ENCODE measurements at places on chromosomes 5 and 9.

DNA sequence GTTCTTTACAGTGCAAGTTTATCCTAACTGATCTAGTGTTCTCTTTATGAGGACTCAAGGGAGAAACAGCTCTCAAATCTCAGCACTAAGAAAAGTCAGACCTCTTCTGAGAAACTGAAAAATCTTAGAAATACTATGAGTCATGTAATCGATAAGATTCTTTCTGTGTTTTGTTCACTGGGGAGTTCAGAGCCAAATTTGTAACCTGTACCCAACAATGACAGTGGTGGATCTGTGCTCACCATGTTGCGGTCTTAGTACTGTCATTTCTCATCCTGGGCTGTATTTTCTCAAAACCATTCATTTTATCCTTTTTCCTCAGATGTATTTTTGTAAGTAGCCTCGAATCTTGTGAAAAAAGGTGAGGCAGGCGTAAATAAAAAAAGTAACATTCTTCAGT lies 146.4 kb downstream of the ACER2 start:
- DNase-seq, result no peak

- no peak for DNase-seq
These were observed 24.8 kb upstream of the TERT start for GRCh38 chr5:1319436-1320256.

- no peak for DNase-seq
These were observed 34.9 kb downstream of the SLC28A3 start for GRCh38 chr9:84305497-84306131.

- DNase-seq, result no peak
These were observed 19.5 kb upstream of the ALDH1B1 start for GRCh38 chr9:38372762-38373619.

GRCh38 chr5:87787625-87788256 lies 375.0 kb upstream of the CCNH start:
- no peak for DNase-seq

- no peak for DNase-seq
These were observed 65.4 kb upstream of the ANKRD55 start for GRCh38 chr5:56298336-56299090.

DNA sequence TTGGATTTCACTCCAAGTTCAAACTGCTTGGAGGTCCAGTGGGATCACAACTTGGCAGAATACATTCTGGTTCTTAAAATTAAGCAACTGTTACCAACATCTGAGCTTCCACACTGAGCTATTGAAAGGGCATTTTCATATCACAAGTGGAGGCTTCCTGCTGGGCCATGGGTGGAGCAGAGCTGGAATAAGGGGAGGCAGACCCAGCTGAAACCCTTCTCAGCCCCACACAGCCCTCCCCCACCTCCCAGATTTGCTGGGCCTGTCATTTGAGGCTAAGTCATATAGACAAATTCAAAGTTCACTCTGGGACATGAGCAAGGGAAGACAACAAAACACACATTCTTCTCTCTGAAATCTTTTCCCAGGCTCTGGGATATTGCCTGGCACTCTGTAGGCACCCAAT lies 79.9 kb downstream of the ACTL7B start:
- no peak for DNase-seq

DNA sequence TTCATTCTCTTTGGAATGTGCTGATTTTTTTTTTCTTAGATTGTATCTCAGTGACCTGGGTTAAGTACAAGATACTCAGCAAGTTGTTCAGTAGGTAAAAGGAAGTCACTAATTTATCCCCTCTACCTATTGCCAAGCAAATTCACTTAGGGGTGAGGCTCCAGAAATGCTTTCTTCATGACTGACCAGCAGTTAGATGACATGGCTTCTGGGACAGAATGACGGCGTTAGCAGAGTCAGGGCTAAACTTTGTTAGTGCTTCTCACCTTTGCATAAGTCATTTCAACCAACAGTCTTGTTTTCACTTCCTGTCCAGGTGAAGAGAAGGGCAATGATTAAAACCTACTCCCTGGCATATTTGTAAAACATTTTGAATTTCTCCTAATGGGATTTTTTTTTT lies 20.2 kb upstream of the MTAP start:
- DNase-seq, result no peak

- peak; percentile 2 for DNase-seq
These were observed 497 bp downstream of the NSA2 start for GRCh38 chr5:74767579-74767913.

DNA sequence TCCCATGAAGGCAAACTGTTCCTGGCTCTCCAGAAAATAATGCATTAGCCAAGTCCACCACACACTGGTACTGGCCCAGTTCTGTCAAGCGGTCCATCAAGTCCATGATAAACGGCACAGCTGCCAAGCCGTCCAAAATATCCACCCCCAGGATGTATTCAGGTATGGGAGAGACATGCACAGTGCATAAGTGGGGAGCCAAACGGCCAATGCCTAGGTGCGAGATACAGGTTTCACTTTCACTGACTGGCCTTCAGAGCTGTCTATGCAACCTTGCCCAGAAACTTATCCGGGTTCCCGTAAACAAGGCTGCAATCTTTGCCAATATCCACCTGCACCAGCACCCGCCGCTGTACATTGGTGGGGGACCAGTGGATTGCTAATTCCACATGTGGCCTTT lies 795.8 kb downstream of the EFNA5 start:
- no peak for DNase-seq

DNA sequence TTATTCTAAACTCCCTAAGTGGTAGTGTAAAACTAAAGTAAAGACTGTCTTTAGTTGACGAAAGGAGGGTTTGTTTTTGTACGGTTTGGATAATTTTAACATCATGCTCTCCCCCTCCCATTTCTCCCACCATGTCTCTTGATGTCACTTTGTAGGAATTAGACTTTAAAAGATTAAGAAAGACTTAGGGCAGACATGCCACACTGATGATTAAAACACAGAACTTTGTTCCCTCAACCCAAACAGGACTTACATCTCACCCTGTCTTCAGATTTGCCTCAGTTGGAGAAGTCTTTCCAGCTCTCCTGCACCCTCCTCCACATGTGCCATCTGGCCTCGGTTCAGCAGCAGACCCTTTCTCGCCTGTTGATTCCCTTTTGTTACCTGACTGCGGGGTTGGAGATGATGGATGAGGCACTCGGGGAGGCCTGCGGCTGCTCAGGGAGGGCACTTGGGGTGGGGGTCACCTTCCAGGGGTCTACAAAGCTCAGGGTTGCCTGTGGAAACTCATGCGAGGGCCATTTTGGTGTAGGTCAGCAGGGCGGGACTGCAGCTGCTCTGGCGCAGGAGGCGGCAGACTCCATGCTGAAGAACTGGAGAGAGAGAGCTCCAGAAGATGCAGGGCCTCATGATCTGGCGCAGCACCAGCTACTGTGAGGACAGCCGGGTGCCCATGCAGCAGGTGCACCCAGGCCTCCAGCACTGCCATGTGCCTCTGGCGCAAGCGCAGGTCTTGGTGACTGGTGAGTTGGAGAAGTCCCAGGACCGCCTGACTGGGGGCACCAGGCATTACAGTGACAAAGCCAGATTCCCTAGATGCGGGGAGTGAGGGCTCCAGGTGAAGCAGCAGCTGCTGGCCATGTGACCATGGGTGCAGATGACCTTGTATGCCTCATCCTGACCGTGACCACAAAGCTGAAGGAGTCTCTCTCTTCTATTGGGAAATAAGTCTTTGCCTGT lies 24.5 kb upstream of the EXOC3 start:
- no peak for DNase-seq

- no peak for DNase-seq
These were observed 150.3 kb upstream of the FGF10 start for GRCh38 chr5:44539602-44539919.

DNA sequence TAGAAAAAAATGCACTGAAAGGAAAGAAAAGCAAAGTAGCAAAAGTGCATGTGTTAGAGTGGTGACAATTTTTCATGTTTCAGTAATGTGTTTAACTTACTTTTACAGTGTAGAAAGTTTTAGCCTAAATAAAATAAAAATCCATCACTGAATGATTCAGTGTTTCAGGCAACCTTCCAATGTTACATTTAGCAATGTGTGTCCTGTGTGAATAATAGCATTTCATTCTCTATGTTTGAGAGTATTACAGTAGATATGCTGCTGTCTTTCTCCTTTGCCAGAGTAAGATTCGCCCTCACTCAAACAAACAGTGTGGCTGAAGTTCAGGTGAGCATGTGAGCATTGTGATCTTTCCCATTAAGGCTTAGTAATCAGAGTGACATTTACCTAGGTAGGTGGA lies 171.1 kb downstream of the TARS1 start:
- no peak for DNase-seq

DNA sequence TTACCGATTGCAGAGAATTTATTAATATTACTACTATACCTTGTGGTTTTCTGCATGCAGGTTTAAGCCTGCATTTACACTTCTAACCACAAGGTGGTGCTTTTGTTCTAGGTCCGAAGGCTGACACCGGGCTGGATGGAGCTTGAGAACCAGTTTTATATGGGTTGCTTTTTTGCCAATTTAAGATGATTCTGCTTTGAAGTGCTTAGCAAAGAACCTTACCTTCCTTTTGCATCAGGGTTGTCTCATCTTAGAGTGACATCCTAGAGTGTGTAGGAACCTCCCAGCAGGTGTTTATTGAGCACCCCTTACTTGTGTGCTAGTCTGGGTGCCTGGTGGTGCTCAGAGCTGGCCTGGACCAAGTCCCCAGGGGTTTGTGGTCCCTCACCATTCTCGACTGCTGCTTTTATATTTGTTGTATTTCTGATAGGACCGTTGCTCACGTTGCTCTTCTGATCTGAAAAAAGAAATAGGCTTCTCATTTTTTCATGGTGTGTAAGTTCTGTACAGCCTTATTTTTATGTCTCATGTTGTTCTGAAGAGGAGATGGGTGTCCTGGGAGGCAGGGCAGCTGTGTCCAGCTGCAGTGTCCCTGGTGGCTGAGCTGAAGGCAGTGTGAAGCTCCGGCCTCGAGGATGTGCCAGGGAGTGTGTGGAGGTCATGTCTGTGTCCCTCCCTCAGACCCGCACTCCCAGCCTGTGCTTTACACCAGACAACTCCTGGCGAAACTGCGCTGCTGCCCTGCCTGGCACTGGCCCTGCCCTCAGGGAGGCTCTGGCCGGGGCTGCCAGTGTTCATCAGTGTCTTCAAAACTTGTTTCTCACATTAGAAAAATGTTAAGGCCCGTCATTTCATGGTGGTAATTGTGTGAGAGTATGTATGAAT lies 54.3 kb downstream of the EHMT1 start:
- DNase-seq, result no peak

GRCh38 chr9:130501639-130502038 lies 56.9 kb downstream of the ASS1 start:
- DNase-seq, result no peak

DNA sequence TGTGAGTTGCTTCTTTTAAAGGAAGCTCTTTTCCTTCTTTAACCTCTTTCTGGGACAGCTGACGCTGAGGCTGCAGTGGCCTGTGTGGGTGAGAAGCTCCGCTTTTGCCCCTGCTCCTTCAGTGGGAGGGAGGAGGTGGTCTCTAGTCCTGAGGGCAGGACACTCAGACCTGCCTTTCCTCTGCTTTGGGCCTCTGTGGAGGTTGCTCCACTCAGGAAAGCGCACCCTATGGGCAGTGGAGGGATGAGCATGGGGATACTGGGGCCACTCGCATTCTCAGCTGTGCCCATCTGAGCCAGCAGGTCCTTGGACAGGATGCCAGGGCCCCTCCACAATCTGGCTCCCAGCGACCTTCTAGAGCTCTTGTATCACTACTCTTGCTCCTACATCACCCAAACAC lies 111.5 kb downstream of the NSG2 start:
- no peak for DNase-seq

GRCh38 chr9:136050701-136051452 lies 44.2 kb downstream of the NACC2 start:
- DNase-seq, result no peak

DNA sequence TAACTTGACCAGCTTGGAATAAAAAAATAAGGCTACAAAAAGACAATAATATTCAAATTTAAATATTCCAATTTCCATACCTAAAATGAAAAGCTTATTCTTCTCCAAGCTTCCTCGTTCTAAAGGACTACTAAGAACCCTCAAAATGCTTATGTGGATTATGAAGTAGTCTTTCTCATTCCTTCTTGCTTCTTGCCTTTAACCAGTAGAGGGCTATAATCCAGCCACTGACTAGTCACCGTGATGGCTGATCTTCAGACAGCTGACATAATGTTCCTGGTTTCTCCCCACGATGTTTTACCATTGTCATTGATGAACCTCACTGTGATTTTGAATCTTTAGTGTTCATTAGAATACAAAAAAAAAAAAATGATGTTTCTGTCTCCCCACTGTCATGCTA lies 515.3 kb downstream of the TLE1 start:
- DNase-seq, result no peak

DNA sequence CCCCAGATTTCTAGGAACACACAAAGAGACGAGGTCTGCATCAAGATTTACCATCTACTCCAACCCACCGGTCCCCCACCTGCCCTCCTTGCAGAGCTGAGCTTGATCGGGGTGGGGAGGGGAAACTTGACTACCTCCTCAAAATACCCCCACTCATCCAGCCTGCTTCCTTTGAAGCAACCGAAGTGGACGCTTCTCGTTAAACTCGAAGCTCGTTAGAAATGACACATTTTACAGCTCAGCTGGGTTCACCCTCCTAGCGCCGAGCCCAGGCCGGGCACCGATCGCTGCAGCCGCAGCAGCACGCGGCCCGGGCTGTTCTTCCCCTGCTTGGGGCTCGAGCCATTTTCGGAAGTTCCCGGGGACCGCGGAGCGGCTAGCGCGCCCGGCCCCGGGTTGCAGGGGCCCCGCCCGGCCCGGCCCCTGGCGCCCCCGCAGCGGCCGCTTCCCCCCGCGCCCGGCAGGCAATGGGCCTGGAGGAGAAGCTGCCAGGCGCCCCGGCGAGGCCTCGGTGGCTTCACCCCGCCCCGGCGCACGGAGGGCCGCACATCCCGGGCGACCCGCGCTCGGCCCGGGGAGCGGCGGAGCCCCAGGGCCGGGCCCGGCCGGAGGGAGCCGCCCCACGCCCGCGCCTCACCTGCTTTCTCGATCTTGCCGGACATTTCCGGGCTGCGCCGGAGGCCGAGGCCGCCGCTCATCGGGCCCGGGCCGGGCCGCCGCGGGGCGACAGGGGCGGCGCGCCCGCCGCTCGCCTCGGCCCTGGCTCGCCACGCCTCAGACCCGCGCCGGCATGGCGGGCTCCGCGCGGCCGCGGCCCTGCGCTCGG lies 530 bp downstream of the RAPGEF1 start:
- DNase-seq, result peak; percentile 31

GRCh38 chr5:173114536-173114935 lies 29.8 kb upstream of the BNIP1 start:
- no peak for DNase-seq

DNA sequence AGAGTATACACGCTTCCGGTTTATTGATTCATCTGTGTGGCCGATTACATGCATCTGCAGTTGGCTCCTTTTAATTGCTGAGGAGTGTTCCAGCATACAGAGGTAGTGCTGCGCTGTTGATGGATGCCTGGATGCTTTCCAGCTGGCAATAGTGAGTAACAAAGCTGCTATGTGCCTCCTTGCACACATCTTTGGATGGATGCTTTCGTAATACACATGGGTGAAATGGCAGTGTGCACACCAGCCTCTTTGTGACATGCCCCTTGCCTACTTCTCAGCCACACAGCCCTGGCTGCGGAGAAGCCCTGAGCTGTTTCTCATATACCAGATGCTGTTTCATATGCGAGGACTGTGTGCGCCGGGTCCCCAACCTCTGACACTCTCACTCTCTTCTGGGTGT lies 151.0 kb downstream of the GADD45G start:
- DNase-seq, result no peak

Data from stimulated activated CD4-positive, alpha-beta T cell treated with anti-CD3 and anti-CD28 coated beads, Interleukin-15, amount 100 ng/mL, for 1 hour (primary cell).